ENCODE measurements at places on chromosomes 13 and 19. TPM values are rescaled to one million over a fixed set of nuclear protein-coding genes. Genes with fewer than 3 reads are reported as not detected.

The OVOL3 gene
- not detected for total RNA-seq

The TDRD12 gene
- 0.48 TPM for total RNA-seq

The MCF2L gene
- 101 TPM for total RNA-seq

The CPAMD8 gene
- 20.9 TPM for total RNA-seq

The PTH2 gene
- total RNA-seq = not detected

The KLK14 gene
- total RNA-seq = not detected

The CCDC70 gene
- not detected for total RNA-seq

The SLC10A2 gene
- not detected for total RNA-seq

The CCNA1 gene
- total RNA-seq = not detected

The ANKRD27 gene
- total RNA-seq = 14.7 TPM

The TMEM145 gene
- total RNA-seq = not detected

The MTUS2 gene
- 0.20 TPM for total RNA-seq

The LILRA6 gene
- total RNA-seq = 1.4 TPM

The IQCN gene
- total RNA-seq = 13.5 TPM

The COL4A1 gene
- 180 TPM for total RNA-seq

The DHDH gene
- not detected for total RNA-seq

The GEMIN7 gene
- total RNA-seq = 13.8 TPM

The ZFR2 gene
- total RNA-seq = not detected

The CCDC169 gene
- 0.48 TPM for total RNA-seq

The TTC9B gene
- total RNA-seq = not detected

The DENND1C gene
- 4.0 TPM for total RNA-seq

The C19orf33 gene
- 76.0 TPM for total RNA-seq

The TEX101 gene
- total RNA-seq = not detected

The LMTK3 gene
- not detected for total RNA-seq

The PLK5 gene
- not detected for total RNA-seq

The PCDH9 gene
- total RNA-seq = 1.8 TPM

The ARID3A gene
- total RNA-seq = 2.2 TPM

The CD33 gene
- 2.6 TPM for total RNA-seq

The CNMD gene
- total RNA-seq = not detected

The IFNL1 gene
- total RNA-seq = not detected
